Mucosa of descending colon (tissue), 3 donors: ENCODE measurements at places on chromosomes 13 and 19. TPM values are rescaled to one million over a fixed set of nuclear protein-coding genes. Genes with fewer than 3 reads are reported as not detected.

- DNase-seq, result no peak
Observed at GRCh38 chr13:75769141-75769905, 133.2 kb downstream of the LMO7 start.

DNA sequence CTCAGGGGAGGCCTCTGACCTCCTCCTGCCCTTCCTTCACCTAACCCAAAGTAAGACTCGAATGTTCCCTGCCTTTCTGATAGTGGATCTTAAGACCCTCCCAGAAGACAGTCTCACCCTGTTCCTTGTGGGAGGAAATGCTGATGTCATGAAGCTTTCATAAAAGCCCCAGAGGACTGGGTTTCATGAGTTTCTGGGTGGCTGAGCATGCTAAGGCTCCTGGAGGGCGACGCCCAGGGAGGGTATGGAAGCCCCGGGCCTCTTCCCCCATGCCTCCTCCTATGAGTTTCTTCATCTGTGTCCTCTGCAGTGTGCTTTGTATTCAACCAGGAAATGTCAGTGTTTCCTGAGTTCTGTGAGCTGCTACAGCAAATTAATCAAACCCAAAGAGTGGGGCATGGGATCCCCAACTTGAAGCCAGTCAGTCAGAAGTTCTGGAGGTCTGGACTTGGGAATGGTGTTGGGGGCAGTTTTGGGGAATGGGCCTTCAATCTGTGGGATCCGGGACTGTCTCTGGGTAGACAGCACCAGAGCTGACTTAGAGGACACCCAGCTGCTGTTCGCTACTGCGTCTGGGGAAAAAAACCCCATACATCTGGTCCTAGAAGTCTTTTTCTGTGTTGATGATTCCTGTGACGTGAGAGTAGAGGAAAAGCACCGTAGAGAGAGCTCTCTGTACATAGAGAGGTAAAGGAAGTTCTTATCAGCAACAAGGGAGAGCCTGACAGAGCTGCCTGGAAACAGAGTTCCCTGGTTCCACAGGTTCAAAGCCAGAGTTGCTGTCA is 2.0 kb upstream of the LILRB2 start:
- no peak for DNase-seq

- no peak for DNase-seq
Observed at GRCh38 chr13:50235604-50236342, 220.5 kb downstream of the KCNRG start.

Gene TEX26
- total RNA-seq, result not detected

DNA sequence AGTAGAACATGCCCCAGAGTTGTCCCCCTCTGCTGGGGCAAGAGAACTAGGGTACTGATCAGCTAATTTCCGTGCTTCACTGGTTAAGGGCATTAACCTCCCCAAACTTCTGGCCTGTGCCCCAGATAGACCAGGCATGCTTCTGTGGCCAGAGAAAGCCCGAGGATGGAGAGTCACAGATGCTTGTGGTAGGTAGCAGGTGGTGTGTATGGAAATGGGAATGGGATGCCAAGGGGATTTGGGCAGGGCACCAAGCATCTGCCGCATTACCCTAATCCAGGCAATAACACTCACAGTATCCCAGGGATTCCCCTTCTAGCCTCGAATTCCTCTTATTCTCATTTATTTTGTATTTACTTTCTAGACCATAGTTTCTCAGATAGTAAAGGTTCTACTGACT is 124.8 kb upstream of the KLF12 start:
- no peak for DNase-seq

Gene TUBA3C
- not detected for total RNA-seq

DNA sequence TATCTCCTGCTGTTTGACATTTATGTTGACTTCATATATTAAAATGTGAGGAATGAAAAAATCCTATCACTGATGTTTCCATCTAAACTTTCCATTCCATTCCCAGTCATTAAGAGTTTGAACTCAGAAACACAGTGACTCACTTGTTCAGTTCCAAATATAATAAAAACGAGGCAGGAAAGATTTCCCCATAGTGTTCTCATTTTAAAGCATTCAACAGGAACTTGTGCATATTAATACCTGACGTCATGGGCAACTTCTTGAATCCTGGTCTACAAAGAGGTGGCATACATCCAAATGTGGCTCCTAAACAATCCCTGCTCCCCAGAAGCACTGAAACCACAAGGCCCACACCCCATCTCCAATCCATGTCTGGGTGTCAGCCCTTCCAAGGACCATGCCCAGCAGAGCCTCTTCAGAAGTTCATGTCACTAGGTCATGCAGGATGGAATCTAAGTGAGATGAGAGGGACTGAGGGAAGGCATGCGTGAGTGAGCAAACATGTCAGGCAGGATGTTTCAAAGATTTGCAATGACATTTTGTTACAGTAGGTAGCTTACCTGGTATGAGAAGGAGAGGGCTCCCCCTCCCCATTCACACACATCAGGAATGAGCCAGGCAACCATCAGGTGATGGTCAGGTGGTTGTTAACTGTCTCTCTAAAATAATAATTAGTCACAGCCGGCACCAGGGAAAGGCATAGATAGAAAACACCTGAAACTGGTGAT is 9.4 kb upstream of the ERVV-2 start:
- DNase-seq, result no peak

Gene ADAMTSL5
- total RNA-seq, result 3.3 TPM

DNA sequence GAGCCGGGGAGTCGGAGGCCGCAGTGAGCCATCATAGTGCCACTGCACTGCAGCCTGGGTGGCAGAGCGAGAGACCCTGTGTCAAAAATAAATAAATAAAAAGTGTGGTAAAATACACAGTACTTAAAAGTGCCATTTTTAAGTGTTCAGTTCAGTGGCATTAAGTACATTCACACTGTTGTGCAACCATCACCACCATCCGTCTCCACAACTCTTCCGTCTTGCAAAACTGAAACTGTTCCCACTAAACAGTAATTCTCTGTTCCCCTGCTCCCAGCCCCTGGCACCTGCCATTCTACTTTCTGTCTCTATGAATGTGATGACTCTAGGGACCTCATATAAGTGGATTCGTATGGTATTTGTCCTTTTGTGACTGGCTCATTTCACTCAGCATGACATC is 13.3 kb downstream of the SLC25A42 start:
- DNase-seq, result no peak
